ENCODE measurements at places on chromosomes 11 and 22. TPM values are rescaled to one million over a fixed set of nuclear protein-coding genes. Genes with fewer than 3 reads are reported as not detected.

DNA sequence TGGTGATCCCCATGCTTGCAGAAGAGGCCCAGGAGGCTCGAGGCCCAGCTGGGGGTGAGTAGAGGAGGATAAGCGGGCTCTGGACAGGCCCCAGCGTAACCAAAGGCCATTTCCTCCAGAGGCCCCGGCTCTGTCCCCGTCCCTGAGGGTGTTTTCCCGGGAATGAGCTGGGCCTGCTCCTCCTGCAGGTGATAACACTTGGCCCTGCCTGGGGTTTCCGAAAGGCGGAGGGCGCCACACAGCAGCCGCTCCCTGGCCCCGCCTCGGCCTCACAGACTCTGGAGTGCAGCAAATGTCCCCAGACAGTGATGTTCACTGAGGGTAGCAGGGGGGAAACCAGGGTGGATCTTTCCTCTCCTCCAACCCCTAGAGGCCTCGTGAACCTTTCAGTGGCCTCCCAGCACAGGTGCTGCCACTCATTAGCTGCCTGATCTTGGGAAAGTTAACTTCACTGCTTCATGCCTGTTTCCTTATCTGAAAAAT, 10.5 kb upstream of the MGAT3 start:
- peak; percentile 60 for DNase-seq

DNA sequence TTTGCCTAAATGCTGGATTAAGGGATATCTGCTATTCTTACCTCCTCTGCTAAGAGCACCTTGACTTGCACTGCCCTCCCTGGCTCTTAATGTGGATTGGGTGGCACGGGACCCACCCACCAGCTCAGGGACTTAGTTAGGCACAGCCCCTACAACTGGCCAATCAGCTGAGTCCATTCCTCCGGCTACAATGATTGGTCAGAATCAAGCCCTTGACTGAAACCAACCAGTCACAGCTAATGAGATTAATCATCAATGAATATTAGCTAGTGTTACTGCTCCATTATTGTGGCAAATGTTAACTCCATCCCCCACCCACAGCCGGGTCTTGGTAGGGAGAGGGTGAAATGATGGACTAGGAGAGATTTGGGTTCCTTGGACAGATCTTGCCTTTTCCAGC, 328.0 kb downstream of the MN1 start:
- no peak for DNase-seq

DNA sequence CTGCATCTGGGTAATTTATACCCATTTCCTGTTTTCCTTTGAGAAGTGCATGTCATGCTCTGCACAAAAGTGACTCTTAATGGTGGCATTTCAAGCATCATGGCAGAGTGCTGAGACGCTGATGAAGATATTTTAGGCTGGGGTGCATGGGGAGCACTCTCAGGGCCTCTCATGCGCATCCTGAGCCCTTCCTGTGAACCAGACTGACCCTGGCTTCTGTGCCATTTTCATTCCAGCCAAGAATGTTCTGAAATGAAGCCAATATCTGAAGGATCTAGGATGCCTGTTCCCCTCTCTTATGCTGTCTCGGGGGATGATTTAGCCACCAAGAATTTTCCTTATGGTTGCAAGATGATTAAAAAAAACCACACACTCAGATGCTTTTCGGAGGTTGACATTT, 61.5 kb downstream of the MIAT start:
- no peak for DNase-seq

Gene UBQLN3
- 0.46 TPM for total RNA-seq

- DNase-seq = peak; percentile 50
Observed at GRCh38 chr11:86138958-86139357, 70.1 kb upstream of the PICALM start.

Gene RCE1
- 18.2 TPM for total RNA-seq

DNA sequence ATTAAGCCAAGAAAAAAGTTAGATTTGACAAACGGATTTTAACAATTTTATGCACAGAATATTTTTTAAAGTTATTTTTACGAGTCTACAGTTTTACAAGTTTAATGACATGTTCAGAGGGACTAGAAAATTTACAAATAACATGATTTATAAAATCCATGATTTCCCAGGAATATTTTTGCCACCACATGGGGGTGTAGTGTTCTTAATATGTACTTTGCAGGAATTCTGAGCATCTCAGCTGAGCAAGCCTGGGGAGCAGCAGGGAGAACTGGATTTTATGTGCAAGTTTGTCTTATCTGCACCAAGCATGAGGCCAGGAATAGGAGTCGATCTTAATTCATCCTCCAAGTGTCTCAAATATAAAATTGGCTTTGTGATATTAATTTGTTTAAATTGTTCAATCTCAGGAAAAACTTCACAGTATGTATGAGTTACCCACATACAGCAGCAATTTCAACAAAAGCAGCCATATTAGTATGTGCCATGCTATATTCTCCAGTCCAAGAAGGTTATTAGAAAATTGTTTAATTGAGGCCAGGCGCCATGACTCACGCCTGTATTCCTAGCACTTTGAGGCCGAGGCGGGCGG, 826.3 kb downstream of the DLG2 start:
- DNase-seq = no peak

GRCh38 chr11:32426819-32427615, 8.3 kb downstream of the WT1 start:
- DNase-seq = peak; percentile 87

GRCh38 chr11:76634886-76635285, 35.7 kb downstream of the LRRC32 start:
- DNase-seq = no peak

- DNase-seq = no peak
Observed at GRCh38 chr11:34745195-34745594, 124.3 kb downstream of the EHF start.

Gene MFNG
- 44.0 TPM for total RNA-seq

GRCh38 chr11:19316434-19316833, 75.7 kb upstream of the E2F8 start:
- DNase-seq = no peak

GRCh38 chr22:20324139-20324516, 4.3 kb upstream of the DGCR6L start:
- DNase-seq = no peak

Gene TRPM5
- not detected for total RNA-seq

- no peak for DNase-seq
Observed at GRCh38 chr22:27201741-27202140, 544.4 kb downstream of the MIAT start.

DNA sequence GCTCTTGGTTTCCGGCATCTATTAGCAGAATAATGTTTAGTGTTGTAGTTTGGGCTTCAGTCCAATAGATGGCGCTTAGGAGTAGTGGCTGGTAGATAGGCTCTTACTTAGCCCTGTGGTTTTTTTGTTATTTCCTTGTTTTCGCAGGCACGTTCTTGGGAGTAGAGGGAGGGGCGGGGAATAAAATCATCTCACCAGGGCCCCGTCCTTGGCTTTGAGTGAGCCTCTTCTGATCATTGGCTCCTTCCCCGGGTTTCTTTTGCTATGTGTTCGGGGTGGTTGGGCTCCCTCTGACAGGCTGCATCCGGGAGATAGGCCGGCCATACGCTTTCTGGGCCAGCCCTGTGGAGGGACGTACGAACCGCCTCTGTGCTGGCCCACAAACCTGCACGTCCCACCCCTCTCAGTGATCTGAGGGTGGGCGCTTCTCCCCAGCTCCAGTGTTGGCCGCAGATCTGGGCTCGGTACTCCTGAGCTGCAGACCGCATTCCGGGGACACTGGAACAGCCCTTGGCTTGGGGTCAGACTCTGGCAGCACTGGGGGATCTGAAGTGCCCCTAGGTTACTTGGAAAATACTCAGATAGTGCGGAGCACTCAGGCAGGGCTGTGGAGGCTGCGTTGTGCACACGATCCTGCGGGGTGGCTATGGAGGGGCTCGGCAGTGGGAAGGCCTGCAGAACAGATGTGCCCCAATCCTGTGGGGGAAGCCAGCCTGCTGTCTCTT, 217.0 kb downstream of the DYNC2H1 start:
- DNase-seq = peak; percentile 36

- DNase-seq = no peak
Observed at GRCh38 chr22:17396516-17396915, 27.3 kb downstream of the CECR2 start.
